NCI-H748 treated with DMSO at 0.1 percent for 48 hours (cell line): ENCODE measurements at places on chromosomes 3 and 15.
A peak's percentile ranks its signal among the peaks of the same experiment; 100 is the strongest.

DNA sequence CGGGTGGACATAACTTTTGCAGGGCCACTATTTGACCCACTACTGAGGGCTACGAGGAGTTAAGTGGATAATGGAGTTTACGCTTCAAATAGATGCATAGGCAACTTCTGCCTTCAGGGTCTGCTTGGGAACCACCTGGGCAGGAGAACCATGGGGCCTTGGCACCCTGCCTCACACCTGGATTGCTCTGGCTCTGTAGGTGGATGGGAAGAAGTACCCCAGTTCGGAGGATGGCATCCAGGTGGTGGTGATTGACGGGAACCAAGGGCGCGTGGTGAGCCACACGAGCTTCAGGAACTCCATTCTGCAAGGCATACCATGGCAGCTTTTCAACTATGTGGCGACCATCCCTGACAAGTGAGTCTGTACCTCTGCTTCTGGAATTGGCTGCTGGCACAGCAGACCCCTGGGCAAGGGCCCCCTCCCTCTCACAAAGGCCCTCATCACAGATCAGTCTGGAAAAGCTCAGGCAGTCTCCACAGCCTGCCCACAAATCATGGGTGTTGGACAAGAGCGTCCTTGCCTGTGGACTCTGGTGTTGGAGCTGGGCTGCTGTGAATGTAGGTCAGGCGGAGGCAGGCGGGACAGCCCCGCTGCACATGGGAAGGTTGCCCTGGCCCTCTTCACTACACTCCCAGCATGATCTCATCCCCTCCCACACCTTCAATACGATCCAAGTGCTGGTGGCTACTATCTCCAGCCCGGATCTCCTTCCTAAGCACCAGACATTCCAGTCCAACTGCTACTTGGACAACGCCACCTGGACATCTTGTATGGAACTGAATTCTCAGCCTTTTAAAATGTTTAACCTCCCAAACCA is 46.7 kb downstream of the MESD start:
- DNase-seq = no peak

- no peak for DNase-seq
Measured at GRCh38 chr3:189278221-189278620, 106.5 kb downstream of the TPRG1 start.

GRCh38 chr15:89662893-89663626 is 7.8 kb upstream of the KIF7 start:
- DNase-seq = no peak

DNA sequence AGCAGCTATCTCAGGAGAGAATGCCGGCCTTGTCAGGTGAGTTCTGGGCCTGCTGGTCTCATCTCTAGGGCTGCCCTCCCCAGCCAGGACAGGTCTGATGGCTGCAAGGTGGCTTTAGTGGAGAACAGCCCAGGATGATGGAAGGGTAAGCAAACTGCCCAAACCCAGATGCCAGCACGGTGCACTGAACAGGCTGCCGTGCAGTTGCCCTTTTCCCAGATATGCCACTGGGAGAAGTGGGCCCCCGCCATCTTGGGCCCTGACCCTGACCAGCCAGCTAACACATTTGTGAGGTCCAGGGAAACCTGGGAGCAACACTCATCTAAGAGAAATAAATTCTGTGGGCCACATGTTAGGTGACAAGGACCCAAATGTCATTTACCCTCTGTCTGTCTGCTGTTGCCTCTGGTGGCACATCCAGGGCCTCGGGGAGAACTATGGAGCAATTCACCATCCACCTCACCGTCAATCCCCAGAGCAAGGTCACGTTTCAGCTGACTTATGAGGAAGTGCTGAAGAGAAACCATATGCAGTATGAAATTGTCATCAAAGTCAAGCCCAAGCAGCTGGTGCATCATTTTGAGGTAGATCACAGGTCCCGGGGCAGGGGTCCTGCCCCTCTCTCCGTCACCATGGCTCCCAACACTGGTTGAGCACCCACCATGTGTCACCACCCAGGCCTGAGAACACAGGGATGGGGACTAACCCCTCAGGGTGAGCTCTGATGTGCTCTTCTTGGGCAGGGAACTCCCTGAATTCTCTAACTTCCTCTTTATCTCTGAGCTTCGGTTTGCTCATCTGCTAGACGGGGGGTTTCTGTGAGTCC is 1.8 kb downstream of the ITIH1 start:
- DNase-seq = no peak

GRCh38 chr3:24498796-24499195 is 4.1 kb upstream of the THRB start:
- no peak for DNase-seq

DNA sequence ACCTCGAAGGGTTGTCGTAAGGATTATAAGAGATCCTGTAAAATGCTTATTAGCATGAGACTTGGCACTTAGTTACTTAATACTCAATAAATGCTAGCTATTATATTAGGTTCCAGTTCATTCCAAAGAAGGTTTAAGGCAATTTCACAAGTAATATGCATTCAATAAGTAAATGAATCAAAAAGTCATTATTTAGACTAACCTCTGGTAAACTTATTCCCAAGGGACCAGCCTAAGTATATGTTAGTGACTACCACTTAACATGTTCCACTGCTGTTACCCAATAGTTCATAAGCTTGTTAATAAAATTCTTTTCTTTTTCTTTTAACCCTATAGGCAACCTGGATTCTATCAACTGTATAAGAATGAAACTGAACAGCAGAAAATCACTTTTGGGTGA is 5.1 kb downstream of the PDCD10 start:
- DNase-seq = no peak

- DNase-seq = peak; percentile 1
Measured at GRCh38 chr15:55526559-55527036, 18.6 kb upstream of the DNAAF4 start.

DNA sequence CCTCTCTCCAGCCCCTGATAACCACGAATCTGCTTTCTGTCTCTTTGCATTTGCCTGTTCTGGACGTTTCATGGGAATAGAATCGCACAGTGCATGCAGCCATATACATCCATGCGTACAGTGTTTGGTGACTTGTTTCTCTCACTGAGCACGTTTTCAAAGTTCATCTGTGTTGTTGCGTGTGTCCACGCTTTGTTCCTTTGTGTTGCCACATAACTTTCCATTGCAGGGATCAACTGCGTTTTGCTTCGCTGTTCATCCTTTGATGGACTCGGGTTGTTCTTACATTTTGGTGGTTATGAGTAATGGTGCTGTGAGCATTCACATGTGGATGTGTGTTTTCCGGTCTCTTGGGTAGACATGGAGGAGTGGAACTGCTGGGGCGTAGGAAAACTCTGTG is 56.4 kb upstream of the TAMM41 start:
- no peak for DNase-seq

GRCh38 chr3:60920519-60920918 is 330.7 kb downstream of the FHIT start:
- DNase-seq = no peak

DNA sequence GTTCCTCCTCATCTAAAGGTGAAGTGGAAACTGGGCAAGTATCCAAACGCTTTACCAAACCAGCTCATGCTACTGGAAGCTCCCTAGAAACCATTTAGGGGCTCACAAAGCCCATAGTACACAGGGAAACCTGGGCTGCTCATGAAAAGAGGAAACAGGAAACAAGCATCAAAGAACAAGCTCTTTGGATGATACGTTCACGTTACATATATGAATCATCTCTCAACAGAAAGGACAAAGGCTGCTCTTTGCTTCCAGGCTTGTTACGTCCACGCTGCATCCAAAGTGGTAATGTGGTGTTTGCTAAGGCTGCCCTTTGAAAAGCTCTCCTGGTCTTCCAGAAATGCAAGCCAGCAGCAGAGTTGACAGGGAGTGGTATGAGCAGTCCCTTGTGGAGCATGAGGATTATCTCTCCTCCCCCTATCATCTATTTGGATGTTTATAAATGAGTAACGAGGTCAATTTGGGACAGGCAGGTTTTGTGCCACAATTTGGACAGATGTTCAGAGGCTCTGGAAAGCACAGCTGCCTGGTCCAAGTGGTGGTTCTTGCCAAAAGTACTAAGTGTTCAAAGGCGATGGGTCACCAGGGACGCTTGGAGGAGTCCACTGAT is 98.0 kb upstream of the RORA start:
- DNase-seq = peak; percentile 13

- DNase-seq = no peak
Measured at GRCh38 chr3:69540706-69541581, 155.1 kb upstream of the FRMD4B start.

DNA sequence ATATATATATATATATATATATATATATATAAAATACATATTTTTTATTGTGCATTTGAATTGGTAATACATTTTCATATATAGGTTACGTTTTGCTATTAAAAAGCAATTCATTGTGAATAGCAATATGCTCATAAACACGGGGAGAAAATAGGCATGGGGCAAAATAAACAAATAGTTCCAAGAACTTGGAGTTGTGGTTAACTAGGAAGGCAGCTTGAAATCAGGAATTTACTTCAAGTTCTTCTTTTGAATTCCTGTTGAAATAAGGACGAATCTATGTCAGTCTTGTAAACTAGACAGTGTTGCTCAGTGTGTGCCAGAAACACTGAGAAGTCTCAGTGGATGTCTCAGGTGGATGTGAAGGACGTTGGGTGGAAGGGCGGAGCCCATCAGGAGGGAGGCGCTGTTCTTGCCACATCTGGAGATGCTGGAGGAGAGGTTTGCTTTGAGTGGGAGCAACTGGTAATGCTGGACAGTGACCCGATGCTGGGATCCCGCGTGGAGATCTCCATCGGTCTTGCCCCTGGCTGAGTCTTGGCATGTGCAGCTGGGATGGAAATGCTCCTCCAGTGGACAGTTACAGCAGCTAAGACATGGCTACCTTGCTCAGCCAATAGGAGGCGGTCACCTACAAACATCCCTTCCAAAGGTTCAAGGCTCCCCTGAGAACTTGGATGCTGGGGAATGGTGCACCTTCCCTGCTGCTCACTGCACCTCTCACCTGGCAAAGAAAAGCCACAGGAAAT is 2.5 kb downstream of the IL16 start:
- no peak for DNase-seq

GRCh38 chr3:55402886-55403609 is 84.1 kb downstream of the WNT5A start:
- DNase-seq = peak; percentile 75

DNA sequence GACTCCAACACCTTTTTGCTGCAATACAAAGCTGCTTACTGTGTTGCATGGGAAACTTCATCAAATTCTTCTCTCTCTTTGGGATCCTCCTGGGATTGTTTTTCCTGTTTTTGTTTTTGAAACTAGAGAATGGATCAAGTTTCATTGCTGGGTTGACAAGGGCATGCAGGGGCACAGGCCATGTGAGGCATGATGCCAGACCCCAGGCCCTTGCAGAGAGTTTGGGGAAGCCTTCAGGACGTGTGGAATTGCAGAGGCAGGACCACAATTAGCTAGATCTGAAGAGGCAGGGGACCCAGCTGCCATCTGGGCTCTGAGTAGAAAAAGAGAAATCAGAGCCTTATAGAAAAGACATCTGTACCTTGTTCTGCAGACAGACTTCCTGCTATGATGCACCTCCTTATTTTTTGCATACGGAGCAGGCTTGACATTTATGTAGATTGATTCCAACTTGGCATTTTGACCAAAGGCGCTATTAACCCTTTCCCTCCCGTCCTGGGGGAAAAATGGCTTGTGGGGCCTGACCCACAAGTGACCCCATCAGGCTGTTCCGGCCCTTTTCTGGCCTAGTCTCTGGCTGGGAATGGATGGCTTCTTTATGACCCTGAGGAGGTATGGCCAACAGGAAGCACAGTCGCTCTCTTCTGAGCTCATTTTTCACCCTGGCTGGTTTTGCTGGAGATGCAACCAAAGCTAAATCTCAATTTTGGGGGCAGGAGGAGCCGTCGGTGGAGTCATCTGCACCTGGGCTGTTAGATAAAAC is 44.3 kb upstream of the CHRNB4 start:
- no peak for DNase-seq

GRCh38 chr15:42053010-42053409 is 32.2 kb upstream of the PLA2G4E start:
- no peak for DNase-seq

DNA sequence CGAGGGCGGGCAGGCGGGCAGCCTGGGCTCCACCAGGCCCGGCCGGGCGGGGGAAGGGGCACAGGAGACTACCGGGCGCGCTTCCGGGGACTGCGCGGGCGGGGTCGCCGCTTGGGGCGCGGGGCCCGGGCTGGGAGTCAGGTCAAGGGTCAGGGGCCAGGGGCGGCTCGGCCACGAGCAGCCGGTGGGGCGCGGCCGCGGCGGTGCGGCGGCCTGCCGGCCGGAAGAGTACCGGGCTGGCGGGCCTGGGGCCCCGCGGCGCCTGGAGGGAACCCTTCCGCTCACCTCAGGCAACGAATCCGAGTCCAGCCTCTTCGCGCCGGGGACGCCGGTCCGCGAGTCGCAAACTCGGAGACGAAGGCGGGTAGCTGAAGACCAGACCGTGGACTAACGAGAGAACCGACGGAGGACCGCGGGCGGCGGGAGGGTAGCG is 225 bp downstream of the RHOA start:
- DNase-seq = no peak

DNA sequence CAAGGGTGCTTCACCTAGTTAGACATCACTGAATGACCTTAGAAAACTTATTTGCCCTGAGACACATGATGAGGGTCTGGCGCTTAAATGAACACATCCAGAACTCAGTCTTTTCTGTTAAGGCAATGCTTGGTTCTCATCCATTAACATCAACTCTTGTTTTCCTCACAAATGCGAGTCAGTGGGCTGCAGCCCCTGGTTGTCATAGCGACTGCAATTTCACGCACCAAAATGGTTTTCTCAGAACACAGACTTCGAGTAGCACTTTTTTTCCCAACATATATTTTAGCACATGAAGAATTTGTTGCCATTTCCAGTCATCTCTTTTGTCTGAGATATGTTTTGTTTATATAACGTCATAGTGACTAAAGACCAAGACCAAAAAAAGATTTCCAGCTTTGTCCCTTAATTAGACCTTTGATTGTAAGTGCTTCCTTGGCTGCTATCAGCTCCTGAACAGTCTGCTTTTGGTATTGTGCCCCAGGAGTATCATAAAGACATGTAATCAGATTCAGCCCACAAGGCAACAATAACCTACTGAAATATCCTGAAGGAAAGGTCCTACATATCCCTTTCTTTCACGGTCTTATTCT is 68.5 kb downstream of the GPR176 start:
- no peak for DNase-seq

DNA sequence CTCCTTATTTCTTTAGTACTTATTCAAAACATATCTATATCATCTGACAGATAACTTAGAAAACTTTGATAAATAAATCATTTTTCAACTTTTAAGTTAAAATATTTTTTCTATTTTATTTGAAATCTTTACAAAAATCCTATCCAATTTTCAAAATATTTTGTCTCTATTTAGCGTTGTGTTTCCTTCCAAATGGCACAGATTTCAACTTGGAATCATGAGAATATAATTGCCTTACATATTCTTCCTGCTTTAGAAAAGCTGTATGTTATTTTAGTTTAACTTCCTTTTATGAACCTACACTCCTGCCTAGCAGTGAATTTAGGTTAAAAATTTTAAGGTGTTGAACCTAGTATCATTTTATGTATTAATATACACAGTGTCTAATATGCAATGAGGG is 38.2 kb downstream of the BCHE start:
- no peak for DNase-seq

DNA sequence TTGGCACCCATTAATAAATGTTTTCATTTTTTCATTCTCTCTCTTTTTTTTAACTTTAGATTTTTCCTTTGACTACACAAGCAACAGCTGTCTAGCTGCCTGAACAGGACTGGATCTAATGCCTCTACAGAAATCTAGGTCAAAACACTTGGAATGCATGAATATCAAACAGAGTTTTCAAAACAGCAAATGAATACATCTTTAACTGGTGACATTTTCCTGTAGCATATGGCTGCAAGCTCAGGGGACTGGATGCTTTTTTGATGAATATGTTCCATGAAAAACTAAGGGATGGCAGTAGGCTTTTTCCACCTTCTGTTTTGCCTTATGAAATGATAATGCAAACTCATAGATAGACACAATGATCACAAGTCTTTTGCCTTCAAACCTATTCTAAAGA is 661.7 kb downstream of the MCTP2 start:
- DNase-seq = no peak
